ENCODE measurements at places on chromosomes 16 and 17. TPM values are rescaled to one million over a fixed set of nuclear protein-coding genes. Genes with fewer than 3 reads are reported as not detected.

The TRPV3 gene
- 3.4 TPM for total RNA-seq

The CCL16 gene
- not detected for total RNA-seq

The TP53TG3E gene
- not detected for total RNA-seq

The KRT23 gene
- total RNA-seq: 49.7 TPM

GRCh38 chr17:33642002-33642401 lies 348.9 kb upstream of the ASIC2 start:
- H3K4me1 ChIP-seq: no peaks in the 10 kb centered on the region
- H3K27ac ChIP-seq: no peak overlapping the region
- no peak overlapping the region for H3K4me3 ChIP-seq
- H3K36me3 ChIP-seq: no peaks in the 10 kb centered on the region

DNA sequence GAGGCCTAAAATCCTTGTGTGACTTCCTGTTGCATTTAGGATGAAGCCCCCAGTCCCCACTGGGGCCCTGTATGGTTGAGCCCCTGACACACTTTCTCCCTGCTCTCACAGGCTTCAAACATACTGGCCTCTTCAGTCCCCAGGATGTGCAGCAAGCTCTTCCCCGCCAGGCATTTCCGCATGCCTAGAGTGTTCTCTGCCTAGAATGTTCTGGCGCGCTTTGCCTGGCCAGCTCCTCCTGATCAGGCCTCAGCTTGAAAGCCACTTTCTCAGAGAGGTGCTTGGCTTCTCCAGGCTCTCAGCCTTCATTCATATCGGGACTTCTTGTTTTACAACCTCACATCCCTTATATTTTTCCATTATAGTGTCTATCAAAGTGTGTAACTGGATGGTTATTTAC lies 123.7 kb downstream of the SPACA3 start:
- H3K27ac ChIP-seq: no peak overlapping the region
- DNase-seq: no peak
- H3K27me3 ChIP-seq: peaks cover 50% of the 10 kb centered on the region
- no peaks in the 10 kb centered on the region for H3K36me3 ChIP-seq
- no peaks in the 10 kb centered on the region for H3K4me1 ChIP-seq

- no peak for DNase-seq
- H3K27ac ChIP-seq: peak overlapping the region; percentile 90
- peaks cover 29% of the 10 kb centered on the region for H3K4me1 ChIP-seq
- peak overlapping the region; percentile 60 for H3K4me3 ChIP-seq
- no peaks in the 10 kb centered on the region for H3K36me3 ChIP-seq
These were observed 11.5 kb downstream of the NHERF1 start for GRCh38 chr17:74759941-74760340.

All from type B pancreatic cell (in vitro differentiated cells).